Activated T-helper 2 cell treated with anti-CD3 and anti-CD28 coated beads, Interferon-gamma antibody, Interleukin-2, Interleukin-4, amounts not matched to agents 10 μg/mL and 5 μg/mL and 100 μg/mL, durations not matched to agents 14 hours and 24 hours and 36 hours (primary cell): ENCODE measurements at places on chromosomes 7 and 10. TPM values are rescaled to one million over a fixed set of nuclear protein-coding genes. Genes with fewer than 3 reads are reported as not detected.

DNA sequence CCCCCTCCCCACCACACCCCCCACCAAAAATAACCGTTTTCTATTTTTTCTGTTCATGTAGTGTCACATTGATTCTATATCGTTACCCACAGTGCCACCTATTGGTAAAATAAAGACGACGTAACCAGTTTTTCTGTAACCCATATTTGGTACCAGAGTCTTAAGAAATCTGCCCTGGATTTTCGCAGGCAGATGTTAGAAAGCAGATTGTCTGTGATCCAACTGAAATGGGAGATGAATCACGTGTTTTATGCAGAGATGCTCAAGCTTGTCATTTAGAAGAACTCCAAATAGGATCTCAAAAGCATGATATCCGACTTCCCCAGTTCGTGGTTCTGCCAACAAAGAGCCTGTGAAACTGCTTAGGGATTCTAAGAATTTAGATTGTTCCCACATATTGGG is 261.1 kb upstream of the CSTF2T start:
- no peaks in the 10 kb centered on the region for H3K4me1 ChIP-seq
- peaks cover 17% of the 10 kb centered on the region for H3K27me3 ChIP-seq
- H3K36me3 ChIP-seq = no peaks in the 10 kb centered on the region

GRCh38 chr10:98255146-98255877 is 12.7 kb downstream of the LOXL4 start:
- H3K27ac ChIP-seq = no peak overlapping the region
- no peak overlapping the region for H3K4me3 ChIP-seq
- no peaks in the 10 kb centered on the region for H3K27me3 ChIP-seq
- DNase-seq = no peak
- H3K4me1 ChIP-seq = no peaks in the 10 kb centered on the region

The CALHM3 gene
- not detected in 2 replicates for total RNA-seq

The MRPS33 gene
- total RNA-seq = 67.4 and 70.0 TPM in 2 replicates

The PON2 gene
- 16.5 and 17.5 TPM in 2 replicates for total RNA-seq

- H3K27ac ChIP-seq = no peak overlapping the region
- H3K4me3 ChIP-seq = no peak overlapping the region
- peaks cover 6% of the 10 kb centered on the region for H3K4me1 ChIP-seq
- H3K36me3 ChIP-seq = no peaks in the 10 kb centered on the region
Measured at GRCh38 chr7:99944497-99945070, 15.2 kb upstream of the GJC3 start.

- peaks cover 35% of the 10 kb centered on the region for H3K36me3 ChIP-seq
- H3K27me3 ChIP-seq = no peaks in the 10 kb centered on the region
- H3K4me3 ChIP-seq = no peak overlapping the region
- DNase-seq = no peak
- H3K4me1 ChIP-seq = no peaks in the 10 kb centered on the region
Measured at GRCh38 chr7:121510302-121510701, 114.2 kb upstream of the FAM3C start.
